ENCODE measurements at places on chromosomes 7 and 10. TPM values are rescaled to one million over a fixed set of nuclear protein-coding genes. Genes with fewer than 3 reads are reported as not detected.

DNA sequence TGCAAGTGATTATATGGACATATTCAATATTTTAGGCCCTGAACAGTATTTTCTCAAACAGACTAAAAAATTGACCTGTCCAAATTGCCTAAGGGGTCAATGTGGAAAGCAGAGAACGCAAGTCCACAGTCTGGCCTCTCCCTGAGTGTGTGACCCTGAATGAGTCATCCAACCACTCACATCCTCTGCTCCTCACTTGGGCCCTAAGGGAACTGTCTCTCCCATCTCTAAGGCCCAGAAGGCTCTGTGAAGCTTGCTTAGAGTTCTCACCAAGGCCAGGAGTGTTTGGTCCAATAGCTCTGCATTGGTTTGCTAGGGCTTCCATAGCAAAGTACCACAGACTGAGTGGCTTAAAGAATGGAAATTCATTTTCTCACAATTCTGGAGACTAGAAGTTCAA is 155.1 kb downstream of the LSM5 start:
- peak; percentile 38 for DNase-seq

PLAC9 gene
- total RNA-seq = 2.0 TPM

DNA sequence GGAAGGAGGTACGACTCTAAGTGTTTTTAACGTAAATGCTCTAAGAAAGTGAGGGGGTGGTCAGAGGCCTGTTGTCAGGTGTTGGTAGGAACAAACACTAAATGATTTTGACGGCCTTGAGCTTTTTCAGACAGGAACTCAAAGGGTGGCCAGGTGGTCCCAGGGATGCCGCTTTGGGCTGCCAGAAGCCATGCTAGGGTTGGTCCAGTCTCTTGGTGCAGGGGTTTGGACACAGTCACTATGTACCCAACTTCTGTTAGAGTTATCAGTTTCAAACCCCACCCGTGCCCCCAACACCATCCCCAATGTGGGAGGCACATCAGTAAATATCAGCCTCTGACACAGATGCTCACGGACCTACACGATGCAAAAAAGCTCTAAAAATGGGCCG is 9.3 kb downstream of the ATP6V0E2 start:
- no peak for DNase-seq

DNA sequence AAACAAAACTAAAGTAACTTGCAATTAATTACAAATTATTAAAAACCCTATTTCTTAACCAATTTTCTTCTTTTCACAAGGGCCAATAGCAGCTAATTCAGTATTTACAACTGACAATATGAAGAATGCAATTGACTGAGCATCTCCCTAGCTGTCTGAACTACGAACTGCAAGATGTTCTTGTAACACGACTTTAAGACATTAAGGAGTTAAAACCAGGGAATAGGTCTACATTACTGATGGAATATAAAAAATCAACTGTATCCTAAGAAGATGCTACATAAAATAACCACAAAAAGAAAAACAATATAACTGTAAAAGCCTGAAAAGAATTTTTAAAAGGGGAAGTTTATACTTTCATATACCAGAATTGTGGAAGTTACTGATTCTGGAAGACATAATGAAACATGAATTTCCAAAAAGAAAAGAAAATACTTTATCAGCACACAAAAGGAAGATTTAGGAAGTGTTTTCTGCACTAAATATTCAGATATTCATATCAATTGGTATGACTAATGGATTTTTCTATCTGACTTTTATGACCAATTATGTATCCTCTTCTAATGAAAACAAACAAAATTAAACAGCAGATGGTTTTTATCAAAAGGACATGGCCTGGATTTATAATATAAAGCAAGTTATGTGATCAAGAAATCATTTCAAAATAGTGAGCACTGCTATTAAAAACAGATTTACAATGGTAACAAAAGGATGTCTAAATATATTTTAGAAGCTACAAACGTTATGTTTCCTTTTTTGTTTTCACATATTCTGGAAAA is 1.6 kb downstream of the GPR22 start:
- DNase-seq = no peak

- DNase-seq = peak; percentile 71
These were observed 180.7 kb downstream of the EVX1 start for GRCh38 chr7:27423290-27423689.
